A549 treated with GW870086 at 1 μM for 4 hours (cell line): ENCODE measurements at places on chromosomes 2 and 18. TPM values are rescaled to one million over a fixed set of nuclear protein-coding genes. Genes with fewer than 3 reads are reported as not detected.

The IL36A gene
- not detected in 5 replicates for total RNA-seq

The CABLES1 gene
- 15.7 to 19.1 TPM (median 16.7 TPM) in 5 replicates for total RNA-seq

The LYPD6 gene
- total RNA-seq = 0.07 to 0.10 TPM (median 0.08 TPM) in 4 of 5 replicates, not detected in the other

The NAPG gene
- total RNA-seq = 8.4 to 12.2 TPM (median 11.2 TPM) in 5 replicates

The TMEM17 gene
- 4.3 to 5.2 TPM (median 4.6 TPM) in 5 replicates for total RNA-seq

The ACVR1C gene
- 0.03 to 0.05 TPM in 2 of 5 replicates, not detected in the others for total RNA-seq

The LRP2 gene
- total RNA-seq = not detected in 5 replicates

The NFATC1 gene
- 4.9 to 6.3 TPM (median 6.2 TPM) in 5 replicates for total RNA-seq
